Hepatocyte (in vitro differentiated cells): ENCODE measurements at places on chromosomes 7 and 10.

DNA sequence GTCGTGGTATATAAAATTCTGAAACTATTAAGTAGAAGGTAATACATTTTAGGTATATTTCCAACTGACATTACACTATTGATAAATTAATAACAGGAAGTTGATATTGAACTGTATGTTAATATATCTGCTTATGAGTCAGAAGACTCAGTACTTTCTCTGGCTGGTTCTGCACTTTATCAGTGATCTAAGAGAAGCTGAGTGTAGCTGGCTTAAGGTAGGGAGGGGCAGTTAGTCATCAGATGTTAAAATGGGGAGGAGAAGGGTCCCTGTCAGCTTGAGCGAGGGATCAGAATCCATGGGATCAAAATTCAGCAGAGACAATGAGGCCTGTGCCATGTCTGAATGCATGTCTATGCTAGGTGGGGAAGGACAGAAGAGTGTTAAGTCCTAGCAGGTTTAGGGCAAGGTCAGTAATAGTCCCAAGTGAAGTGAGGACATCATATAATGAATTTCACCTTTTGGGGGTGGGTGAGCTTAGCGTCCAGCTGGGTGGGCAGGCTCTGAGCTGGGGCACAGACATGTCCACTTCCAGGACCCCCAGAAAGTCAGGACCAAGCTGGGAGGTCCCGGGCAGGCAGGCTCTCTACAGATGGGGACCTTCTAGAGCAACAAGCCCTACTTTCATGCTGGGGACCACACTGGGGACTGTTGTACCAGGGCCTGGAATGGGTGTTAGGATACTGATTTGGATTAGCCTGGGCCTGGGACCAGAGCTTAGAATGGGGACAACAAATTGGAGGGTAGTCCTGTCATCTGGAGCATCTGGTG is 82.9 kb downstream of the WDFY4 start:
- DNase-seq = no peak

- DNase-seq = no peak
Observed at GRCh38 chr7:39923091-39923490, 27.0 kb upstream of the CDK13 start.

GRCh38 chr10:31932838-31933237 is 4.2 kb upstream of the ARHGAP12 start:
- no peak for DNase-seq

DNA sequence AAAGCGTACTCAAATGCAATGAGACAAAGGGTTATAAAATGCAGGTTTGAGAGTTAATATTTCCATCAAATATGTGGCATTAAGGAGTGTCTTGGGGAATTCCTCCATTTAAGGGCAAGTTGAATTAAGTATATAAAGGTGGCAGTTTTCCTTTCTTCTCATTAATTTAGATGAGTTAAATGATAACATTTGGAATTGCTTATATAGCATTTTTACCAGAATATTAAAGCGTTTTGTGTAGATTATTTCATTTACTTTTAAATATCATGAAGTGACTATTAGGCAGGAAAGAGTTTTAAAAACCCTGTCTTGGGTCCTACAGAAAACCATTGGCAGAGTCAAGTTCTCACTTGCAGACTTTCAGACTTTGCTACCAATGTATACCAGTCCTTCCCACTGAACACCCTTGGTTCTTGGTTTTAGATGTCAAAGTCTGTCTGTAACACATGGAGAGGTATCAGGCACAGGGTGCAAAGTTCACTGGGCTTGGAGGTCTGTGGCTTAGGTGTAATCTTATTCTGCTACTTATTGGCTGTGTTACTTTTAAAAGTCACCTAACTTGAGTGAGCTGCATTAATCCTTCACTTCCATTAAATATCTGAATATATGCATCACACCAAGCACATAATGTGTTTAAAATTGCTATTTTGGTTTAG is 51.0 kb downstream of the ASB4 start:
- DNase-seq = peak; percentile 37

- DNase-seq = no peak
Observed at GRCh38 chr10:109899356-109900331, 23.7 kb downstream of the XPNPEP1 start.

GRCh38 chr10:100004805-100005510 is 4.8 kb downstream of the DNMBP start:
- no peak for DNase-seq

GRCh38 chr10:126072622-126073021 is 176.3 kb downstream of the FANK1 start:
- no peak for DNase-seq

DNA sequence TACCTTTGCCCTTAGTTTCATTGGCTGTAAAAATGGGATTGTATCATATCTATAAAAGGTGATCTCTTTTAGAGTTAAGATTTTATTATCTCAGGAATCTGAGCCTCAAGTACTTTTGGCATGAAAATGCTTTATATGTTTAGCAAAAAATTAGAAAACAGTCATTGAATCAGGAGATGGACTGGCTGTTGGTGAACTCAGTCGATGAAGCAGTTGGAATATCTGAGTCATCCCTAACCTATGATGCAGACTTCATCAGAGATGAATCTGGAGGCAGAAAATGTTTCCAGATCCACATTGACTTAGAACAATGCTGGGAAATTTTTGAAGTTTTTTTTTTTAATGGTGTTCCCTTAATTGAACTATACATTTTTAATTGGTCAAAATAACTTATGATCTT is 228.5 kb downstream of the SLC25A13 start:
- DNase-seq = peak; percentile 46

DNA sequence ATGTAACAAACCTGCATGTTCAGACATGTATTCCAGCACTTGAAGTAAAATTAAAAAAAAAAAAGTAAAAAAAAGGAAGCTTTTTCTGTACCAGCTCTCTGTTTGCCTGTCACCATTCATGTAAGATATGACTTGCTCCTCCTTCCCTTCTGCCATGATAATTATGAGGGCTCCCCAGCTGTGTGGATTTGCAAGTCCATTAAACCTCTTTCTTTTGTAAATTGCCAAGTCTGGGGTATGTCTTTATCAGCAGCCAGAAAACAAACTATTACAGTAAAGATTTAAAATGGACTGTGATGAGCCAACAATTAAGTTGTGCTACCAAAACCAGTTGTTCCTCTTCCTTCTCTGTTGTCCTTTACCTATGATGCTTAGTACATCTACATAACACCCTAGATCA is 619.6 kb downstream of the ARL4A start:
- DNase-seq = no peak

GRCh38 chr7:45187089-45187945 is 29.7 kb downstream of the RAMP3 start:
- no peak for DNase-seq

- DNase-seq = no peak
Observed at GRCh38 chr7:81327468-81328266, 408.8 kb upstream of the SEMA3C start.
